ENCODE measurements at places on chromosomes 2 and 18.

GRCh38 chr2:53243430-53243829 lies 524.2 kb upstream of the CHAC2 start:
- no peak for DNase-seq

- DNase-seq: no peak
Measured at GRCh38 chr2:172978063-172978383, 97.6 kb upstream of the MAP3K20 start.

GRCh38 chr2:223513771-223514455 lies 88.2 kb downstream of the SCG2 start:
- DNase-seq: no peak

DNA sequence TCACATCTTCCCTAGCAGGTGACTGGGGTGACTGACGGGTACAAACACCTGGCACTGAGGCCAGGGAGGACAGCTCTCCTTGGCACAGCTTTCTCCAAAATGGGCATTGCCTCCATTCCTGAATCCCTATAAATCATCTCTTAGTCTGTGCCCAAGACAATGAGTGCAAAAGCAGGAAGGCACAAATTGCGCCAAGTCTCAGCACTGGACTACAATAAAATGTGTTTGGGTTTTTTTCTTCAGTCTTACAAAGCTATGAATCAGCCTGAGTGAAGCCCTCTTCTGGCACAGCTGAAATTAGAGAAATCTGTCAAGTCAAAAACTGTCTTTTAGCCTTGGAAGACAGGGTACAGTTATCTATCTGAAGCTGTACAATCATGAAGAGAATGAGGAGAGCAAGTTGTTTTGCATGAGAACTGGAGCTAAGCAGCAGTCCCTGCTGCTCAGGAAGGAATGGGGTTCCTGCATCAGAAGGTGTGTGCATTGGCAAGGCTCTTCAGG lies 90.8 kb downstream of the EPB41L3 start:
- no peak for DNase-seq

GRCh38 chr2:164898475-164898874 lies 56.9 kb downstream of the SLC38A11 start:
- peak; percentile 99 for DNase-seq

- peak; percentile 61 for DNase-seq
Measured at GRCh38 chr2:69779258-69780001, 37.5 kb downstream of the ANXA4 start.

GRCh38 chr18:75391279-75392225 lies 36.0 kb downstream of the SMIM21 start:
- no peak for DNase-seq

GRCh38 chr2:231923010-231923344 lies 3.2 kb downstream of the NPPC start:
- DNase-seq: no peak

- DNase-seq: no peak
Measured at GRCh38 chr2:239142806-239143205, 258.0 kb downstream of the HDAC4 start.

- no peak for DNase-seq
Measured at GRCh38 chr2:10610213-10610910, 79.4 kb downstream of the NOL10 start.

All from iris pigment epithelial cell (primary cell).